Stimulated activated CD8-positive, alpha-beta memory T cell treated with anti-CD3 and anti-CD28 coated beads, Interleukin-12 subunit alpha, Interleukin-12 subunit beta, amount 100 ng/mL, for 4 hours (primary cell): ENCODE measurements at places on chromosomes 2 and 18.

DNA sequence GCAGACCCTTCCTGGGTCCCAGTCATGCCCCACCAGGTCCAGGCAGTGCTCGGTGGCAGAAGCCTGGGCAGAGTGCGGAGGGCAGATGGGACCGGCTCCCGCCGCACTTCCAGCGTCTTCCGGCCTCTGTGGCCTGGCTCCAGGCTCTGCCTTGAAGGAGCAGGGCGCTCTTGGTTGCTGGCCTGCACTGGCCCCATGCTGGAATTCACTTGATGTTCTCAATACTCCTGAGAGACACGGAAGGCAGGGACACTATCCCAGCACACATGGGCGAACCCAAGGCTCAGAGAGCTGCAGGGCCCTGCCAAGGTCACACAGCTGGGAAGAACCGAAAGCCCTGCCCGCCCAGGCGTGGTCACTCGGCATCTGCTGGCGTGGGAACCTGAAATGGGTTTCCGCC, 87.6 kb upstream of the ODC1 start:
- DNase-seq, result no peak

DNA sequence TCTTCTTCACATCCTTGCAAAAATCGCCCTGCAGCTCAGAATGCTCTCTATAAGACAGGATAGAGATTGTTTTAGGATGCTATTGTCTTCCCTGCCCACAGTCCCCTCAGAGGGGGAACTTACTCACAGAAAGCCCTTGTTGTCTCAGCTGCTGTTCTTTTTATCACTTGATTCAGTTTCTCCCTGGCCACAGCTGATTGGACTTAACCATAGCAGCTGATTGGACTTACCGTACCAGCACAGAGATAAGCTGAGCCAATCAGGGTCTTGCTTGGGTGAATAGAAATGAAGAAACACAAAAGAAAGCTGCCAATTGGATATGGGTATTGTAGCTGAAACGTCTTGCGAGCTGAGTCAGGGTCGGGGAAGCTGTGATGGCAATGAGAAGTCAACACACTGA, 194.2 kb upstream of the MEX3C start:
- no peak for DNase-seq

DNA sequence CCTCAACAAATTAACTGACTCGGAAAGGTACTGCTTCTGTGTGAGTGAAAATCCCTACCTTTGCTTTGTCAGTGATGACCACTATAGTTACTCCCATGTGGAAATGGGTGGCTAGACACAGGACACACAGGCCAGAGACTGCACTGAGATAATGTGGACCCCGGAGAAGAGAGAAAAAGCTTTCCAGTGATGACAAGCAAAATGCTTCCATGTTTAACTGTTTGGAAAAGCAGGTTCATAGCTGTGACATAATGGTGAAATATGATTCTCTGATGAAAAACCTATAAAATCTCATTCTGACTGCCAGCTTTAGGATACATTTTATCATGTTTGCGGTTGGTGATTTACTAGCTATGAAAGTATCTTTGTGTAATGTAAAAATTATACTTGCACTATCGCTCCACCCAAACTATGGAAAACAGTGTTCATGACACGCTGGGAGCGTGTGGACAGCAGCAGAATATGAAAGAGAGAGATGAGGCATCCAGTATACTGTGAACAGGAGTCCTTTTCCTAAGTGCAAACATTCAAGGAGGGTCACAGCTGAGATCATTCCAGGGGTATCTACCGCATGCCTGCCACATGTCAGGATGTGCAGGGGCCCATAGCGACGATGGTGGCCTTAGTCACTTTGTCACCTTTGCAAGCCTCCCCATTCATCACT, 782.7 kb upstream of the SOX11 start:
- DNase-seq, result no peak

DNA sequence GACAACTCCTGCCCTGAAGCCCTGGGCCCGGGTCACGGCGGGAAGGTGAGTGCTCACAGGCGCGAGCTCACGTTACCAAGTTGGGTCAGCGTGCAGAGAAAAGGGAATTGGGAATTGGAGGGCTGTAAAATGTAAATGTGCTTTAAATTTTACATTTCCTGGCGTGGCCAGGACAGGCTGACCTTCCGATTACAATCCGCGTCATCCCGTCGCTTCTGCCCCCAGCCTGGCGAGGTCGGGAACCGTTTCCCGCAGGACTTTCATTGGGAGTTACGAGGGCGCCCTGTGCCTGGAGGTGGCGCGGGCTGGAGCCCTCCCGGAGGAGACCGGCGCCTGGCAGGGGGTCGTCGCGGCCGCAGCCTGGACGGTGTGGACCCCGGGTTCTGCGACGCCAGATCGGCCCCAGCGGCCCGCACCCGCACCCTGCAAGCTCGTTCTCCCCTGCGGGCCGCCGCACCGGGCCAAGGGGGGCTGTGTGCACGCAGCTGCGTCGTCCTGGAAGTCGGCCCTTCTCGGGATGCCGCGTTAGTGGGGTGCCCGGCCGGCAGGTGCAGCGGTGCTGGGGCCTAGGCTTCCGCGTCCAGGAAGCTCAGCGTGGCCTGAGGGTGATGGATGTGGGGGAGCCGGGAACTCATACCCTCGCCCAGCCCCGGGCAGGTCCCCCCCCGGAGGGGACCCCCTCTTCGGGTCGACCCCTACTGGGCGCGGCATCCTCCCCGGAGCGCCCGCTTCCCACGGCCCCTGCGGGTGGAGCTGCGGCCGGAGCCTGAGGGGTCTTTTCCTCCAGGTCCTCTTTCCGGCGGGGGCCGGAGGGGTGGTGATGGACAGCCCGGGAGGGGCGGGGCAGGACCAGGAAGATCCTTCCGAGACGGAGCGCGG, 63.9 kb downstream of the LRRFIP1 start:
- DNase-seq, result no peak

DNA sequence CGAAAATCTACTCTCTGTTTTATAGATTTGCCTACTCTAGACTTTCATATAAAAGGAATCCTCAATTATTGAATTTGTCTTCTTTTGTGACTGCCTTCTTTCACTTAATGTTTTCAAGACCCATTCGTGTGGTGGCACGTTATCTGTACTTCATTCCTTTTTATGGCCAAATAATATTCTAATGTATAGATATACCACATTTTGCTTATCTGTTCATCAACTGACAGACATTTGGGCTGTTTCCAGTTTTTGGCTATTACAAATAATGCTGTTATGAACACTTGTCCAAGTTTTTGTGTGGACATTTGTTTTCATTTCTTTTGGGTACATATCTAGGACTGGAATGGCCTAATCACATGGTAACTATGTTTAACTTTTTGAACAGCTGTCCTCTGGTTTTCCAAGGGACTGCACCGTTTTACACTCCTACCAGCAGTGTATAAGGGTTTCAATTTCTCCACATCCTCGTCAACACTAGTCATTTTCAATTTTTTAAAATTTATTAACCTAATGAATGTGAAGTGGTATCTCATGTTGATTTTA, 9.3 kb upstream of the NPAS2 start:
- no peak for DNase-seq

DNA sequence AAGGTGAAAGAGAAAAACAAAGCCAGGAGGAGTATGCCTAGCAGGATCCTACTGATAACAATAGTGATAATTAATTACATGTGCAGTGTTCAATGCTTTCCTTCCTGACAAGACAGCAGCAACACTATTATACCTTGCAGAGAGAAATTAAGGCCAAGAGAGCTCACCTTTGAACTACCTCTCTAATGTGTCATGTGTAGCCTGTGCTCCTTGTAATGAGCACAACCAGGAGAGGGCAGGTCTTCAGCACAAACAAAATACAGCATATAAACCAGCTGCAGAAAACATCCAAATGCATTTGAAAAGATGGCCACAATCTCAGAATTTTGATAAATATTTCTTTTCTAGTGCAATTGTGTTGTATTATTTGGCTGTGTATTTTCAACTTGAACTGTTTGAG, 1425.7 kb downstream of the DSC3 start:
- DNase-seq, result no peak

DNA sequence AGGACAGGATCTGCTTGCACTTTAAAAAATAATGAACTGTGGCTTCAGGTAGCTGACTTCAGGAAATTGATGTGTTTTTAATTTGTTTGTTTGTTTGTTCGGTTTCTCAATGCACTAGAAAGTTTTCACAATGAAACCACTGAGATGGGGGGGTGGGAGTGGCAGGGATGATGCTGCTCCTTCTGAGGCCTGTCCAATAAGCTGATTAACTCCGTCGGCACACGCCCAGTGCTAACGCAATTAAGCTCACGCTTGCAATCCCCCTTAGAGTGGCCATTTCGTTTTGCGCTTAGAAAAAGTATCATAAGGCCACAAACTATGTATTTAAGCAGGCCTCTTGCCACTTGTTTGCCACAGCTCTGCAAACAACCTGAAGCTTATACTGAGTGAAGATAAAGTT, 12.5 kb upstream of the GPR39 start:
- no peak for DNase-seq

GRCh38 chr2:98924910-98925309, 11.1 kb downstream of the CRACDL start:
- DNase-seq, result no peak

DNA sequence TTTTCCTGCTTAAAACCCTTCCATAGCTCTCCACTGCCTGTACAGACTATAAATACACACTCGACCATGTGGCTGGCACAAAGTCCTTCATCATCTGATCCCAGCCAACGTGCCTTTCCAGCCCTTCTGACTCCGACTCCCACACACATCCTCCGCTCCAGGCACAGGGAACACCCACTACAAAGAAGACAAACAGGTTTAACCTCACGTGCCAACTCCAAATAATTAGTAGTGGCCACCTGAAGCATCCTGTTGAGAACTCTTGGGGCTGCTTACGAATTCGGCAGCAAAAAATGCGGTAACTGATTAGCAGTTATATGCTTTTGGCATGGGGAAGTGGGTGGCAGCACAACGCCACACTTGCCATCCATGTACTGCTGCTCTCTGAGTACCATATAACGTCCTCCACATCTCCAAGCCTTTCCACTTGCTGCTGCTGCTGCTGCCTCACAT, 12.1 kb downstream of the SPIRE1 start:
- no peak for DNase-seq
